Midbrain (tissue), 1 donor: ENCODE measurements at places on chromosomes 1 and 21.

DNA sequence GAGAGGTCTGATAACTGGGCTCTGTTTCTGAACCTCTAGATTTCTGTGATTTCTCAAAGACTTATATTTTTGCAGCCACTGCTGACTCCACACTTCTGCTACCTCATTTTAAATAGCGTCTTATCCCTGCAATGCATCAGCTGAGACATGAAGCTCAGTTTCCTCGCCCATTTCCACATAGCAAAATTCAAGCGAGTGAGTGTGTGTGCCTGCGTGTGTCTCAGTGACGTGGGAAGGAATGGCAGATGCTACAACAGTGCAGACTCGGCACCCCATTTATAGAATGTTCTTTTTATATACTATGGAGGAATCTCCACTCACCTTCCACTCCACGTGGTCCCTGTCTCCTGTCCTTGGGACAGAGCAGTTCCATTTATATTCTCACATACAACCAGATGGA lies 35.7 kb downstream of the ZMYND12 start:
- no peak for DNase-seq

DNA sequence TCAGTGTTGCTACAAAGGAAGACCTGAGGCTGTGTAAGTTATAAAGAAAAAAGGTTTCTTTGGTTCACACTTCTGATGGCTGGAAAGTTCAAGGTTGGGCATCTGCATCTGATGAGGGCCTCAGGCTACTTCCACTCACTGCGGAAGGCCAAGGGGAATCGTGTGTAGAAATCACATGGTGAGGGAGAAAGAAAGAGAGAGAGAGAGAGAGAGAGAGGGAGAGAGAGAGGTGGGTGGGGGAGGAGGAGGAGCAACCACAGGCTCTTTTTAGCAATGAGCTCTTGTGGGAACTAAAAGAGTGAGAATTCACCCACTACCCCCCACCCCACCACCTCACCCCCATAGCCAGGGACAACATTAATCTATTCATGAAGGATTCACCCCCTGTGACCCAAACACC lies 59.9 kb downstream of the CLSTN1 start:
- DNase-seq: no peak

GRCh38 chr1:153509729-153510354 lies 25.9 kb downstream of the S100A6 start:
- no peak for DNase-seq

DNA sequence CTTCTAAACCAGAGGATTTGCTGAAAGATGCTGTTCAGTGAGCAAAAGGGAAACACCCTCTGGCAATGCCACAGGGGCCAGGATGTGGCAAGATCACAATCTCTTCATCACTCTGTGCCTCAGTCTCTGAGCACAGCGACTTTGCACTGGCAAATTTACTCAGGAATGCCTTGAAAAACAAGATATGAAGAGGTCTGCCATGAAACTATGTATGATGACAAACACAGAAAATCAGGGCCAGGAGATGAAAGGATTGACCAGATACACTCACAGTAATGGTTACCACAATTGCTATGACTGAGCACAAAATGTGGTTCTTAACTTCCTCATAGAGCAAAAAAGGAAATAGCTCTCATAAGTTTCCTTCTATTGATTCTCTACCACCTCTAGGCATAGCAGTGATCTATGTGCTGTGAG lies 5.8 kb downstream of the TTC13 start:
- DNase-seq: no peak

DNA sequence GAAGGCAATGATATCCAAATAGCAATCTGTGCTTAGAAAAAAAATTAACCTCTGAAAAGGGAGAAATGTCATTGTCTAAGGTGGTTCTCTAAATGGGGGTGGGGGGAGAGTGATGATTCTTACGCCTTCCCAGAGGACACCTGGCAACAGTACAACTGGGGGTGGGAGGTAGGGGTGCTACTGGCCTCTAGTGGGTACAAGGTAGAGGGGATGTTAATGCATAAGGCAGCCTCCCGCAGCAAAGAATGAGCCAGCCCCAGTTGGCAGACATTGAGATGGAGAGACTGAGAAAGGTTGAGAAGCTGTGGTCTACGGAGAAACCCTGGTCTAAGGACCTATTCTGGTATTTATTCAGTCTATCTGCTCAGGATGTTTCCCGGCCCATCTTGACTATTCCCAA lies 472.2 kb upstream of the RUNX1 start:
- DNase-seq: no peak

DNA sequence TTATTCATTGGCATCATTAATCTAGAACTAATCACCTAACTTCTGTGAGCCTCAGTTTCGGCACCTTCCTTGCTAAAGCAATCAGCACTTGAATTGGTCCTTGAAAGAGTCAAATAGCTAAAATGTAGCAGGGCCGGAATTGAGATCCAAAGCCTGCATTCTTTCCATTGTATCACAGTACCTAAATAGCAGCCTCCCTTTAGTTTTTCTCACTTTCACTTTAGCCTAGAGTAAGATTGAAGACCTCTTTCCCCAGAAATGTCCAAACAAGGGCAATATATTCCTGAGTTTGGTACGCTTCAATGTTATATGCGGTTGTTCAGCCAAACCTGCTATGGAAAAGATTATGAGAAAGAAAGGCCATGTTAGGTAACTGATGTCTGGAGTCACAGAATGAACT lies 121.9 kb upstream of the BMP8A start:
- no peak for DNase-seq

DNA sequence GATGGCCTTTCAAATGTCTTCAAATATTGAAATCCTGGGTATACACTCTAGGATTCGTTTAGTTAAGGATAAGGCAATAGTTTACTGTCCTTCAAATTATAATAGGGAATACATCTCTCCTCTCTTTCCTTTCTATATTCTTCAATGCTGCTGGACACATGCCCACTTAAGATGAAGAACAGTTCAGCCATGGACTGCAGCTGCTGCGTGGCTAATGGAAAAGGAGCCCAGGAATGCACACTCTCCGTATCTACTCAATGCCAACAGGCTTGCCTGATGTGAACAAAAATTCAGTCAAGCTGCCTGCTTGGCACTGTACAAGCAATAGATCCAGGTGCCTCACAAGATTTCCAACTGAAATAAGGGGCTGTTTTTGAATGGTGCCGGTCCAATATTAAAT lies 321.2 kb upstream of the LYPLAL1 start:
- DNase-seq: no peak

DNA sequence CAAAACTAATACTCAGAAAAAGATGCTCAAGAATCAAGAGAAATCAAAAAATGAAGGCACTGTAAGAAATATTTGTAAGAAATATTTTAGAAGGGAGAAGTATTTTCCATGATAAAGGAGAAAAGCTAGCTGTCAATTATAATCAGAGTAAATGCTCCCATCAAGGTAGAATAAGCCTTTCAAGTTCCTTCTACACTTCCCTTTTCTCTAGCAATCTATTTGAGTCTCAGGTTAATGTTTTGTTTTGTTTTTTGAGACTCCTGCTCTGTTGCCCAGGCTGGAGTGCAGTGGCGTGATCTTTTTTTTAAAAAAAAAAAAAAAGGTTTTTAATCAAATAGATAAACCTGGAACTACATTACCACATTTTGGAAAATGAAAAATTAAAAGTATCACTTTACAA lies 33.3 kb downstream of the PUM1 start:
- DNase-seq: no peak

- DNase-seq: no peak
These were observed 6.7 kb downstream of the ERO1B start for GRCh38 chr1:236275061-236275460.

DNA sequence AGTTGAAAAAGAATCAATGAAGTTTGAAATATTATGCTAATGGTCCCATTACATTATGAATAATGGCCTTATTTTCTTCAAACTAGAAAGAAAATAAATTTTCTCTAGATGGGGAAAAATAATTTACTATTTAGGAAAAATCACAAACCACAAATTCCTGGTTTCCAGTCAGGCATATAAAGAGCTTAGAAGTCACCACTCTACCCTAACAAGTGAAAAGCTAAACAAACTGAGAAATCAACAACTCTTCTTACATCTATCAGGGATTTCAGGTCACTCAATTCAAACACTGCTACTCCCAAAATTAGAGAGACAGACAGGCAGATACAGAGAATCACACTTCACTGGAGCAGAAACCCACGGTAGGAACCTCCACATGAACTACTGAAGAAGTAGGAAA lies 82.1 kb upstream of the LRRC7 start:
- no peak for DNase-seq

GRCh38 chr1:109020693-109021257 lies 21.1 kb downstream of the WDR47 start:
- DNase-seq: no peak

DNA sequence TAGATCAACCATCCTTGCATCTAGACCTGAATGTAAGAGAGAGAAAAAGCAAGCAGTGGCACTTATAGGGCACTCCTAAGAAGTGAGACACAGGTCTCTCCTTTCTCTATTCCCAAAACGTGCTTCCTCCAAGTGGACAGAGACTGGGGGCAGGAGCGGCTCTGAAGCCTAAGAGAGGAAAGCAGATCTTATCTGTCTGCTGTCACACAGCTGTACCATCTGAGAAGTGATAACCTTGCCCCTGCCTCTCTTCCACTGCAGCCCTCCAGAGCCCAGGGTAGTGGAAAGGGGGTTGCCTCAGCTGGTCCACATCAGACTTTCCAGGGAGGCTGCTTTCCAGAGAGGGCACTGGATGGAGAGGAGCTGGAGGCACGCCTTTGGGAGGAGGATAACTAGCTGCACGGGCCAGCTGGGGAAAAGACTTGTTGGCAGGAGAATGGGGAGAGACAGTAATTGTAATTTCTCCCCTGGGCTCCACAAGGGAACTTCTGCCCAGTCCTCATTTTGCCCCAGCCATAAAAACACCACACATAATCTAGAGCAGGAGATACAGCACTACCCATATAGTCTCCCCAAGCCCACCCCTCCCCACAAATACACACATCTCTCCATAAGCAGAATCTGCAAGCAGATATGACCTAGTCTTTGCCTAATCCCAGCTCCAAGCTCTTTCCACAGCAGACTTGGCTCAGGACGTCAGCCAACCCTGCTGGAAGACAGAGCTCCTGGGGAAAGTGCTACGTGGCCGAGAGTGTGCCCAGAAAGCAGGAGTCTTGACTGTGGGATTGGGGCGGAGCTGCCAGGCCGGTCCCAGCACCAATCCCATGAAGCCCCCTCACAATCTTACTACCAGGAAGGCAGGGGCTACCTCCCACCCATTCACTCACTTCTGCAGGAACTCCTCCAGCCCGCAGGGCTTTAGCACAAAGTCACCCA lies 31.2 kb downstream of the PIK3C2B start:
- DNase-seq: no peak

- no peak for DNase-seq
These were observed 78.0 kb downstream of the BCAR3 start for GRCh38 chr1:93603601-93604000.

GRCh38 chr1:29237129-29237821 lies 953 bp downstream of the PTPRU start:
- DNase-seq: no peak

DNA sequence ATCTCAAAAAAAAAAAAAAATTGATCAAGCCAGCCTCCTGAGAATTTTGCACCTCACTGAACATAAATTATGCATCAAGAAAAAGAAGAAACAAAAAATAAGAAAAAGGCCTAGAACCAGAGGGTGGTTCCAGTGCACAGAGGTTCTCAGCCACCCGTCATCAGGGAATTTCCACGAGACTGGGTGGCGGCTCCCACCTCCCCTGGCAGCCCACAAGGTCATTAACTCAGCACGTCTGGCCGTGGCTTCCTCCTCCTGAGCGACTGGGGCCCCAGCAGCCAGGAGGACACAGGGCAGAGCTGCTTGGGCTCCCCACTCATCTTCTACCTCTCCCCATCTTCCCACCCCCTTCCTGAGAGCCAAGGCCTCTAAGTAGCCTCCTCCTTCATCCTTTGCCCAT lies 15.7 kb upstream of the TMEM51 start:
- no peak for DNase-seq

DNA sequence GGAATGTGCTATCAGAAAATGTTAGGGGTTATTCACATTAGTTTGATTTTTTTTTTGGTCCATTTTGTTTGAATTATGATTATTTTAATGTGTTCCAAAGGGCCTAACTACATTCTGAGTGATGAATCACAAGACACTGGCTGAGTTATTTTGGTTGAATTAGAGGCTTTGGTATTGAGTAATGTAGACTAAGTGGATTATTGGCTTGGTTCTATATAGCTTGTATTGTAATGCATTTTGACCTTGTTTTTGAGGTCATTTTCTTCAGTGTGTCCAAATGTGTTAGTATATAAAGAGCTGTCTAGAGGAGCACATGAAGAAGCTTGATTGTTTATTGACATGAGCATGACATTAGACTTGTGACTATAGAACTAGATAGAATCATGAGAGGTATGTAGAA lies 3.4 kb downstream of the ZNF326 start:
- DNase-seq: no peak

DNA sequence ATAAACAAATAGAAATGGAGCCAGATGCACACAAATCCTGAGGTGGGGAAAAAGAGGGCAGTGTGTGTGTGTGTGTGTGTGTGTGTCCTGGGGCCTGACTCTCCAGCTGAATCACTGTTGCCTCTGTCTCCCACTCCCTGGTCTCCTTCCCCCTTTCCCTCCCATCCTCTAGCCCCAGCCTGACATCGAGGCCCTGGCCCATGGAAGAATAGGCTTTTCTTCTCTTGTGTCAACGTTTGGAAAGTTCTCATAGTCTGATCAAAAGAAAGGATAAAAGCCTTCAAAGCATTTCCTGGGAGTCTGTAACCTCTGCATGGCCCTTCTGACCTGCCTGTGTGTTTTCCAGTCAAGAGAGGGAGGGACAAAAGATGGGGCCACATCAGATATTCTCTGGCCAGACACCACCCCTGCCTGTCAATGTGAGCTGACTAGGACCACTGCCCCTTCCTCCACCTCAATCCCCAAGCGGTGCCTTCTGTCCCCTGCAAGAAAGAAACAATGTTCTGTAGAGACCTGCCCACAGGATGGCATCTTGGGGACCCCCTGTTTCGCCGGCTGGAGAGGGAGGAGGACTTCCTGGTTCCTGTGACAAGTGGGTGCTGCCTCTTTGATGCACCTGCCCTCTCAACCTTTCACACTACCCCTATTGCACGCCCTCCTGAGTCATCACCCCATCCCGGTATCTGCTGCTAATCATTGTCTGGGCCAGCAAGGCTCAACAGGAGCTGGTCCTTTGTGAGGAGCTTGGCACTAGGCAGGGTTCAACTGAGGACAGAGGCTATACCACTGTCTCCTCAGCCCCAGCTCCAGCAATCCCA lies 16.2 kb downstream of the KCNJ10 start:
- no peak for DNase-seq

DNA sequence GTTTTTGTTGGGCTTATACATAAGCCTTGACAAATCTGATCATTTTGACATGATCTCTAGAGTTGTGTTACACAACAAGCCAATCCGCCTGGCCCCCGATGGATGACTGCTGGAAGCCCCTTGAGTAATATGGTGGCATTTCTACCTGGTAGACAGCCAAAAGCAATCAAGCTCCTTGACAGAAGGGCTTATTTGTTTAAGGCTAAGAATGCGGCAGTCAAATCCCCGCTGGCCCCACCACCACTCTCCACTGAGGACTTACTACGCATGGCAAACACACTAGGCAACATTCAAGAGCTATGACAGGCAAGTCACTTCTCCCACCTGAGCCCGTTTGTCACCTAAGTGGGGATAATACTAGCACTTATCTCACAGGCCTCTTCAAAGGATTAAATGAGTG lies 33.4 kb upstream of the C1orf198 start:
- DNase-seq: no peak

- no peak for DNase-seq
These were observed 265.9 kb downstream of the SEC16B start for GRCh38 chr1:177703888-177704446.

GRCh38 chr1:156503698-156504437 lies 3.3 kb upstream of the MEF2D start:
- DNase-seq: no peak
